ENCODE measurements at places on chromosomes 13 and 19. TPM values are rescaled to one million over a fixed set of nuclear protein-coding genes. Genes with fewer than 3 reads are reported as not detected.

DNA sequence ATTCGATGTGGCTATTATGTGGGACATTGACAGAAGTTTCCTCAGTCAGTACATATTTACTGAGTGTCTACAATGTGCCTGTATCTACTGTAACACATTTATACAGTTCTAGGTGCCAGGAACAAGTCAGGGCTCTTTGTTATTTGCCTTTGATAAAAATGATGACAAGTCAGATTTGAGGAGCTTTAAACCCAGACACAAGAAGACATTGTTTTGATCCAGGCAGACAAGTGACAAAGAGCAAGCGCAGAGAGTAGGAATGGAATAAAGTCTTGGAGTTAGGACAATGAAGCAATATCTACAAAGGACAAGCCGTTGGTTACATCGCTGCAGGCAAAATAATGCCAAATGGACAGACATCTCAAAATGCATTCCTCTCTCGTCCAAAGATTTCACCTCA lies 70.1 kb downstream of the ITGBL1 start:
- no peak for DNase-seq

- DNase-seq, result no peak
These were observed 2.2 kb downstream of the FCER2 start for GRCh38 chr19:7699417-7700401.

- no peak for DNase-seq
These were observed 3.6 kb downstream of the UQCR11 start for GRCh38 chr19:1601613-1602064.

GRCh38 chr19:14112809-14113385 lies 4.7 kb downstream of the PRKACA start:
- DNase-seq, result no peak

DNA sequence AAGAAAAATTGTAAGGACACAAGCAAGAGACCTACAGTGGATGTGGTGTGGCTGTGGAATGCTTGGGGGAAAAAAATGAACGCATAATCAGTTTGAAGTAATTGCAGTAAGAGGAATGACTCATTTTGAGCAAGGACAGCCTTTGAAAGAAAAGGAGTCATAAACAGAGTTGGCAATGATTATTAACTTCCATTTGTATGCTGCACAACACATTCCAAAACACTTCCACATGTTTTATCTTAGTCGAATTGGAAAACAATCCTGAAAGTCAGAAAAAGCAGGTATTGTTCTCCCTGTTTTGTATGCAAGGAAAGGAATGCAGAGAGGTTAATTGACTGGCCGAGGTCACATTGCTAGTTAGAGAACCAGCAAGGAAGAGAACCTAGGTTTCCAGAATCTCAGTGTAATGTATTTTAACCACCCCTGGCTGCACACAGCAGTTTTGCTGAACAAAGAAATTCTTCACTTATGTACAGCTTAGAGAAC lies 630.0 kb upstream of the MIR17HG start:
- DNase-seq, result no peak

- no peak for DNase-seq
These were observed 365.2 kb downstream of the PCDH17 start for GRCh38 chr13:57996717-57997116.

Gene FGF9
- polyA plus RNA-seq, result 19.7 TPM

GRCh38 chr13:43223216-43223615 lies 199.8 kb downstream of the DNAJC15 start:
- no peak for DNase-seq

Gene PGLYRP2
- polyA plus RNA-seq, result not detected

Gene GRK1
- polyA plus RNA-seq, result 3.0 TPM

GRCh38 chr19:53868091-53868891 lies 608 bp downstream of the MYADM start:
- DNase-seq, result peak; percentile 53

GRCh38 chr13:44380404-44381165 lies 7.0 kb downstream of the SERP2 start:
- DNase-seq, result no peak

Gene RASGRP4
- 2.3 TPM for polyA plus RNA-seq

Gene HRC
- polyA plus RNA-seq, result 8.7 TPM

DNA sequence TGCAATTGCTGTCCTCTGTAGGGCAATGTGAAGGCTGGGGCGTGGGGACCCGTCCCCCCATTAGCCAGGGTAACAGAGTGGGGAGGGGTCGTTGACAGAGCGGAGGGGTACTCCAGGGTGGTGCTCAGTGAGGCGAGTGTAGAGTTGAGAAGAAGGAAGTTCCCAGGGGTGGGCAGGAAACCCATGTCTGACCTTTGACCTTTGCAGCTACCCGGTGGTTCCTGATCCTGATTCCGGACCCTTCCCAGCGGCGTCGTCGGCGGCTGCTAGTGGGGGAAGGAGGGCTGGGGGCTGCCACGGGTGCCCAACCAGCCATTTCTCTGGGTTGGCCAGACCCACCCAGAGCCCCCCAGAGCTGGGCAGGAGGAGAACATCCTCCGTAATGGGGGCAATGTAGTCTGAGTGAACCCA lies 2.1 kb upstream of the PLVAP start:
- DNase-seq, result peak; percentile 19

DNA sequence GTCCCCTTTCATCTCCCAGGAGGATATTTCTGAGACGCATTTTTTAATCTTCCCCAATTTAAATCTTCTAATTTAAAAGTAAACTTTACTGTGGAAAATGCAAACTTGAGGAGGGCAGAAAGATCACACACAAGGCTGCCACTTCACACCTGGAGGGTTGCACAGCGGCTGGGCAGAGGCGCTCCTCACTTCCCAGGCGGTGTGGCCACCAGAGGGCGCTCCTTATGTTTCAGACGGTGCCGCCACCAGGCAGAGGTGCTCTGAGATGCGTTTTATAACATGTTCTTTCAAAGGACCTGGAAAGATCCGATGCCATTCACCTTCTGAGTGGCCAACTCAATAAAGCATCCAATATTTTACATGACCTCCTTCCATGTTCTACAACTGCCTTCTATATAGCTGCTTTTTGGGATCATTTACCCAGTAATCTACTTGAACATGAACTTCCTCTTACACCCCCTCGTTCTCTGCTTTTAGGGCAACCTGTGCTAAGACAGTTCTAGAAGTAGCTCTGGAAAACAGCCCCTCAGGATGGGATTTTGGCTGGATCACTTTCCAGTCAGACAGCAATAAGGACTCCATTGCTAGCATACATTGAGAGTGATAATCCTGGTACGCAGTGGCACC lies 14.8 kb upstream of the MTUS2 start:
- no peak for DNase-seq

- DNase-seq, result no peak
These were observed 47.6 kb downstream of the N4BP2L2 start for GRCh38 chr13:32491028-32491427.

- no peak for DNase-seq
These were observed 213.2 kb upstream of the EDNRB start for GRCh38 chr13:78131811-78132210.

DNA sequence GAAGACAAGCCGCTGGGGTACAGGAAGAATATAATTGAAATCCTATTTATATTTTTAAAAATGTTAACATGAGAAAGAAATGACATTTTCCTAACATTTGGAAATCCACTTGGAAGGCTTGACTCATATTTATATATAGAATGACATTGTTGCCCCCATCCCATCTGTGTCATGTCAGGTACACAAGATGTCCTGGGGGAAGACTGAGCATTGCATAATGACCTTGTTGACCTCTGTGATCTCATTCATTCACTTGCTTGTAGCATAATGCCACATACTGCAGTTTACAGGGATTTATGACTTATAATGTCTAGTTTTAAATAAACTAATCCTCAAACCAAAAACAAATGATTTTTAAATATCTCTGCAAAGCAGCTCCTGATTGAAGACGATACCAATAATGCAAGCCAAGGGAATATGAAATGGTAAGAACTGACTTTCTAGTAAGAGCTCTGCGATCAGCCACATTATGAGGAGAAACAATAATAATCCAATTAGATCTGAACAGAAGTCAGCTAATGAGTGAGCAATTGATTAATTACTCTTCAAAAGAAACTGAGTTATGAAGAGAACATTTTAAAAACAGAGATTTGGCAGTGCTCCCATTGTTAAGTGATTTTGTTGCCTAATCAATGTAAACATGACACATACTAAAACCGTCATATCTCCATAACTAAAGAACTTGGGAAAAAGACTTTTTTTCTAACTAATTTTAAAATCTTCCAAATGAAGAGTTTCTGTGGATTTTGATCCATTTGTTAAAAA lies 21.2 kb upstream of the VWA8 start:
- peak; percentile 36 for DNase-seq

Gene MIR17HG
- 7.0 TPM for polyA plus RNA-seq

GRCh38 chr13:32376642-32377415 lies 51.1 kb downstream of the N4BP2L1 start:
- DNase-seq, result peak; percentile 26

Gene MAB21L1
- polyA plus RNA-seq, result 0.08 TPM

DNA sequence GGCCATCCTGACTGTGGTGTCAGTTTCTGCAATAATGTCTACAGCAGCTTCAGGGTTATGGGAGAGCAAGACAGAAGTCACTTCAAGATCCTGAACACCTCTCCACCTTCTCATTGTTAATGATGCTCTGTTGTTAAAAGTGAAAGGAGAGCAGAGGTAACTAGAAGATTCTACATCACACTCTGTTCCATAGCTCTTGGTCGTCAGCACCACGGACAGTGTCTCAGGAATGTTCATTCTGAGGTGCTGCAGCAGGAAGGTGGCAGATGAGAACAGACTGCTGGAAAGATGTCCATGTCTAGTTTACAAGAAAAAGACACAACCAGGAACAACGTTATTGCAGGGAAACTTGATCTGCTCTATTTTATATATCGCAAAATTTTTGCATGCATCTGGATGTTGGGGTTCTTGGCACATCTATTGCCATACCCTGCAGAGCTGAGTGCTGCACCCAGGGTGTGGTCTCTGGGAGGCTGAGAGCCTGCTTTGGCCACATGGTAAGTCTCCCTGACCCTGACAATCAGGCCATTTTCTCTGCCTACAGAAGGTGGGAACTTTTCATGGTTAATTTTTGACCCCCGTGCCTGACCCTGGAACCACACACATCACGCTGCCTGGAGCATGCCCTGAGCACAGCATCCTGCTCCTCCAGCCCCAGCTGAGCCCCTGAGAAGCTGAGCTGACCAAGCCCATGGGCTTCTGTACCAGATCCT lies 12.7 kb downstream of the CEACAM21 start:
- no peak for DNase-seq

DNA sequence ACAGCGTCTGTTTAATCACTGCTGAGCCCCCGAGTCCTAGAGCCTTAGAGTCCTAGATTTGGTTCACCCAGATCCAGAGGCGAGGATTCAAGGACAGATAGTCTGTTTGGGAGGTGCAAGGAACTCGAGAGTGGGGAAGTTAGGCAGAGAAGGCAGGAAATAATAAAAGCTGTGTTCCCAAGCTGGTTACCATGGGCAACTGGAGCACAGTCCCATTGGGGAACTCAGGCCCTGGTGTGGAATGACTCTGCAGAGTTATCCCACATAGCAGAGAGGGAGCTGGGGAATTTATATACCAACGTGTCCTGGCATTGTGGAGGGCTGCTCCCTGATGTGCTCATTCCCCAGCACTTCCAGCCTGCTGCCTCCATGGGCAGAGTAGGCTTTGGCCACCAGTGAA lies 9.7 kb downstream of the IGSF23 start:
- no peak for DNase-seq

Gene FLT3LG
- 6.5 TPM for polyA plus RNA-seq

DNA sequence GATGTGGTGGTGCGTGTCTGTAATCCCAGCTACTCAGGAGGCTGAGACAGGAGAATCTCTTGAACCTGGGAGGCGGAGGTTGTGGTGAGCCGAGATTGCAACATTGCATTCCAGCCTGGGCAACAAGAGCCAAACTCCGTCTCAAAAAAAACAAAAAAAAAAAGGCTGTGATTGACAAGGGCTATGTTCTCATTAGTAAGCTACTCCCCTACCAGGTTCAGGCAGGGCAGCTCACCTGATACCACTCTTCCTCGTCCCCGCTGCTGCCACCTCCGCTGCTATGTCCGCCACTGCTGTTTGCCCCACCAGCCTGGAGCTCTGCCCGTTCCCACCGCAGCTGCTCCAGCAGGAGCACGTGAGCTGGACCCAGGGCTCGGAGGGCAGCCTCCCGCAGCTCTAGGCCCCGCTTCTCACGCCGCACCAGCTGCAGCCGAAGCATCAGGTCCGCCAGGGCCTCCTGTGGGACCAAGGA lies 9.4 kb downstream of the USHBP1 start:
- no peak for DNase-seq

DNA sequence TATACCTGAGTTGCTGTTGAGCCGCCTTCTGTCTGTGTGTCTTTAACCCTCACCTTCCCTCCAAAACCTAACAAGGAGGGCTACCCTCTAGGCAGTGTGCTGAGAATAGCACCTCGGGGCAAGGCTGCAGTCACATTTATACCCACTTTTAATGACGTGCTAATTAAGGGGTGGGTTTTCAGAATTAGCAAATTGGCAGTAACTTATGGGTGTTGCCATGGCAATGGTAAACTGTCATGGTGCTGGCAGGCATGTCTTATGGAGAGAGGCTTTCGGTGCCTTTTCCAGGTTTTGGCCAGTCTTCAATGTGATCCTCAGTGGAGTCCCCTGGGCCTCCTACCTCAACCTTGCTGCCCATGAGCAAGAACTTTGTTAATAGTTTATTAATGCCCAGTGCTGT lies 1.2 kb upstream of the PNMA8A start:
- DNase-seq, result no peak

Gene ZNF99
- polyA plus RNA-seq, result 0.31 TPM

DNA sequence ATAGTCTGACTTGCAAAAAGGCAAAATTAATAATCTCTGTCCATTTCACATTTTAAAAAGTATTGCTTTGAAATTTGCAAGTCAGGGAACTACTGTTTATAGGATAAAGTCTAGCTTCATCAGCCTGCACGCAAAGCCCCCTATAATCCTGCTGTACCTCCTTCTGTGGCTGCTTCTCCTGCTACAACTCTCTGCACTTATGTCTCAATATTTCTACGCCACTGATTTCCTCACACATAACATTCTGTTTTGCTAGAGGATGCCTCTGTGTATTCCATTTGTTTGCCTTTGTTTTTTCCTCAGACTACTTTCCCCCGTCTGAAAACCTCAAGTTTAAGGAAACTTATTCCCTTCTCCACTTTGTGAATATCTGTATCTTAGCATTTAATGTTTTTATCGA lies 389.9 kb downstream of the RFC3 start:
- DNase-seq, result no peak

Gene TRPC4
- polyA plus RNA-seq, result 0.13 TPM

DNA sequence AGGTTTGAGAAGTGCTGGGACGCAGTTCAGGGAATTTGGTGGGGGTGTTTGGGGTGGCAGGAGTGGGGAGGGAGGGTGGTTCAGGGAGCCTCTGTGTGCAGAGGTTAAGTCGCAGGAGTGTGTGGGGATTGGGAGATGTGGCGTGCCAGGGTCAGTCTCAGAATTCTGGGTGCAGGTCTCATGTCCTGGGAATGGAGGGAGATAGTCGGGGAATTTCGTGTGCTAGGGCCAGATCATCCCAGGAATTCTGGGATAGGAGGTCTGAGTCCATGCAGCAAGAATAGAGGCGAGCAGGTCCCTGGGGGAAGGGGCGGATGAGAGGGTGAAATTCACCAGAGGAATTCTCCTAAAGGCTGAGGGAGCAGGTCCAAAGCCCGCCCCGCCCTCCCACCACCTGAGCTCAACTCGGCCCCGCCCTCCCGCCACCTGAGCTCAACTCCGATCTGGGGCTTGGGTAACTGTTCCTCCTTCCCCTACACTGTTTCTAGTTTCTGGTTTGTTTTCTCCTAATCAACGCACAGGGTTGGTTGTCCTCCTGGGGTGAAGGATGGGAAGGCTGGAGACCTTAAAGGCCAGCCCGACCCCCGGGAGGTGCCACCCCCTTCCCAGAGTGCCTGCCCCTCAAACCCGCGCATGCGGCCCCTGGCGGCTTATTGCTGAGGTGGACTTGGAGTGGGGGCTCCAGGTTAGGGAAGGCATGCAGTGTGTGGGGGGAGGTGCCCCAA lies 15.2 kb downstream of the KCNC3 start:
- DNase-seq, result no peak

Gene FSTL3
- 14.7 TPM for polyA plus RNA-seq

- DNase-seq, result no peak
These were observed 514 bp upstream of the ARGLU1 start for GRCh38 chr13:106568299-106569003.

Gene ZIK1
- 11.4 TPM for polyA plus RNA-seq
